ENCODE measurements at places on chromosomes 12 and 14.

DNA sequence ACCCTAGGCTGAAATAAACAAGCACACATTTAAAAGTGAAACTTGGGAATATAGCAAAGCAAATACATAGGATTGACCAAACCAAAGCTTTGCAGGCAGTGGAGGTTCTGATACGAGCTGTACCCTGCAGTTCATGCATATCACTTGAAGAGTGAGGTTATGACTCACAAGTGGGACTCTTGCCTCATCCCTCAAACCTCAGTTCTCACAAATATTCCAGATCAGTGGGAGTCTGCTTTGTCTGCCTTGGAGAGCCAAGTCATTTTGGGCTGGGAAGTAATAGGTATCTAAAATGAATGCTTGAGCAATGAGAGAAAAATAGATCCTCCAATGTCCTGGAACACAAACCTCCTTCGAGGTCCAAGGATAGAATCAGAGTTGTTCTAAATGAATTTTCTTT, 116.4 kb downstream of the LRIG3 start:
- DNase-seq = peak; percentile 51

DNA sequence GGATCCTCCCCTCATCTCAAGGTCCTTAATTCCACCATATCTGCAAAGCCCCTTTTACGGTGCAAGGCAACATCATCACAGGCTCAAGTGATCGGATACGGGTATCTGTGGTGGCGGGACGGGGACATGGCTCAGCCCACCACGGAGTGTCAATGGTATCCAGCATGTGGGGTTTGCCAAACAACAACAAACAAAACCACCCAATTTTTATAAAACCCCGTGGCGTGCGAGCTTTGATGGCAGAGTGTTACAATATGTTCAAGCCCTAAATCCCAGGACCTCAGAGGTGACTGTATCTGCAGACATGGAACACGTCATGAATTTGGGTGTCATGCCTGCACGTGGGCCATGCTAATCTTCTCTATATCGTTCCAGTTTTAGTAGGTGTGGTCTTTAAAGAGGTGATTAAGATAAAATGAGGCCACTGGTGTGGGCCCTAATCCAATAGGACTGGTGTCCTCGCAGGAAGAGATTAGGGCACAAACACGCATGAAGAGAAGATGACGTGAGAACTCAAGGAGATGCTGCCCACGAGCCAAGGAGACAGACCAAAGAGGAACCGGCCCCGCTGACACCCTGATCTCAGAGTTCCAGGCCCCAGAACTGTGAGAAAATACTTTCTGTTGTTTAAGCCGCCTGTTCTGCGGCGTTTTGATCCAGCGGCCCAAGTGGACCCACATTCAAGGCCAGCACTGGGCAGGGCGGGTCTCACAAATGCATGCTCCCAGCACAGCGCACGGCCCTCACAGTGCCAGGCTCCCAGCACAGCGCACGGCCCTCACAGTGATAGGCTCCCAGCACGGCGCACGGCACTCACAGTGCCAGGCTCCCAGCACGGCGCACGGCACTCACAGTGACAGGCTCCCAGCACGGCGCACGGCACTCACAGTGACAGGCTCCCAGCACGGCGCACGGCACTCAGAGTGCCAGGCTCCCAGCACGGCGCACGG, 6.7 kb upstream of the GOLGA3 start:
- DNase-seq = no peak

GRCh38 chr12:58365087-58365390, 423.7 kb downstream of the ATP23 start:
- no peak for DNase-seq

GRCh38 chr12:87315-87714, 20.7 kb downstream of the IQSEC3 start:
- no peak for DNase-seq

DNA sequence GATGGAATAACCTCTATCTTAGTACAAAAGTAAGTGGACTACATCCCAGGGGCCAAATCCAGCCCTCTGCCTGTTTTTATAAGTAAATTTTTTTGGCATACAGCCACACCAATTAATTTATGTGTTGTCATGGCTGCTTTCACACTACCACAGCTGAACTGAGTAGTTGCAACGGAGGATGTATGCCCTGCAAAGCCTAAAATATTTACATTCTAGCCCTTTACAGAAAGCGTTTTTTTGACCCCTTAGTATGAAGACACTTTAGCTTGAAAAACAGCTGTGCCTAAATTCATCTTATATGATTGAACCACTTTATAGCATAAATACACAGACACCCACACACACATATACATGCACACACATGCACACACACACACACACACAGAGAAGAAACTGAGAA, 501.6 kb downstream of the EGLN3 start:
- no peak for DNase-seq

- DNase-seq = no peak
Measured at GRCh38 chr12:66688846-66689439, 10.1 kb upstream of the GRIP1 start.

DNA sequence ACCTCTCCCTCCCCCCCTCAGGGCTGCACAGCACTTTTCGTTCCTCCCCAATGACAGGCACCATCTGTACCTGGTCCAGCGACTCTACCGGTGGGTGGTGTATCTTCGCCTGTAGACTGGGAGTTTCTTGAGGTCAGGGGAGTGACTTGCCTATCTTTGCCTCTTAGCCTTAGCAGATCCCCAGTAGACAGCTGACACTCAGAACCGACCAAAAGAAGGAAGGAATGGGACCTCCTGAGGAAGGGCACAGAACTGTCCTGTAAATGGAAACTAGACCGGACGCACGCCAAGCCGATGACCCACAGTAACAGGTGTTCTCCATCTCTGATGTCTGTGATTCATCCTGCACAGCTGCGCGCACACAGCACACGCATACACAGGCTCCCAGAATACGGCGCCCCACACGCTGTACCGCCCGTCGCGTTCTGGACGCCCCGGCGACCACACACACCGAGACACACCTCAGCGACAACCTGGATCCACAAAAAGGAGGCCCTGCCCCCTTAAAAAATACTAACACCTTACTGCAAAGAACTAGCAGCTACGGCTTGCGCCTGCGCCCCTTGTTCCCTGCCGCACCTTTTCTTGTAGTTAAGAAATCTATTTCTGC, 673 bp upstream of the TTC9 start:
- DNase-seq = no peak

GRCh38 chr14:76954394-76955190, 73.9 kb downstream of the IRF2BPL start:
- no peak for DNase-seq

GRCh38 chr14:50055461-50056228, 60.7 kb downstream of the VCPKMT start:
- DNase-seq = no peak

- DNase-seq = no peak
Measured at GRCh38 chr12:54017027-54017788, 8.4 kb downstream of the HOXC8 start.

- DNase-seq = no peak
Measured at GRCh38 chr12:96383371-96383770, 16.9 kb downstream of the CDK17 start.

DNA sequence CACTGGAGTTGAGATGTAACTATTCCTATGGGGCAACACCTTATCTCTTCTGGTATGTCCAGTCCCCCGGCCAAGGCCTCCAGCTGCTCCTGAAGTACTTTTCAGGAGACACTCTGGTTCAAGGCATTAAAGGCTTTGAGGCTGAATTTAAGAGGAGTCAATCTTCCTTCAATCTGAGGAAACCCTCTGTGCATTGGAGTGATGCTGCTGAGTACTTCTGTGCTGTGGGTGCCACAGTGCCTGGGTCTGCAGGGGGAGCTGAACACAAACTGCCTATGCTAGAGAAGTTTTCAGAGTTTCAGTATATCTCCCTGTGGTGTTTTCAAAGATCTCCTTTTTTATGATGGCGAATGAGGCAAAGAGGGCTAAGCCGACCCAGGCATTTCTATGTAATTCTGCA, 179.2 kb upstream of the OR4E1 start:
- DNase-seq = no peak

DNA sequence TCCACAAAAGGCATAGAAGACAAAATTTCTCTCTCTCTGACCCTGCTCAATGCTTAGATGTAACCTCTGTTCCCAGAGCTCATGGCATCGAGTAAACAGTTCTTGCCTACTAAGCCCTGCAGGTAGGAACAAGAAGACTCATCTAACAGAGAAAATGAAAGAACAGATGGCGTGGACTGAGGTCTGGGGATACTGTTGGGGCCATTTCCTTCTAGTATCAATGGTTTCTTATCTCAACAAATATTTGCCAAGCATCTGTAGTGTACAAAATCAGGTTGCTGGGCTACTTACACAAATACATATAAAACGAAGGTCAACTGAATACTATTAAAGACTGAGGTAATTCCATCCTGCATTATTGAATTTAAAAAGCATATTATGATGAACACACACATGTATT, 93.3 kb downstream of the RIMBP2 start:
- DNase-seq = no peak

DNA sequence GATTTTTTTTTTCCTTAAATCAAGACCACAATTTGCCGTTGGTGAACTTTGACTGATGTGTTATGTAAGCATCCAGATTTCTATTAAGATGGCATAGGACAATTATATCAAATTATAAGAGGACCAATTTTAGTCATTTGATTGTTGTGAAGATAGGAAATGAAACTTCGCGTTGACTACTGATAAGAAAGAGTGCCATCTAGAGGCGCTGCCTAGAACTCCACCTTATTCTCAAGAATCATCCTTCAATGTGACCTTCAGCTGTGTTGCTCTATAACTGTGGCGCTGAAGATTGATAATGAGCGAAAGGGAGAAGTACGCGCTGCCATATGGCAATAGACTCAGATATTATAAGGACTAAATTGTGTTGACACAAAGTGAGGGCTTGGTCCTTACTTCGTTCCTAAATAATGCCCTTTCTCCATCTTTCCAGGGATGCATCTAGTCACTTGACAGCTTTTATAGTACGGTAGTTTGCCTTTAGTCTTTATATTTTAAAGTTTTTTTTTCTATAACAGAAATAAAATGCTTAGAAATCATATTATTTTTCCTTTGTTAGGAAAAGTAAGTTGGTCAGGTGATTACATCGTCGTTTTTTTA, 350.8 kb upstream of the STXBP6 start:
- peak; percentile 3 for DNase-seq

DNA sequence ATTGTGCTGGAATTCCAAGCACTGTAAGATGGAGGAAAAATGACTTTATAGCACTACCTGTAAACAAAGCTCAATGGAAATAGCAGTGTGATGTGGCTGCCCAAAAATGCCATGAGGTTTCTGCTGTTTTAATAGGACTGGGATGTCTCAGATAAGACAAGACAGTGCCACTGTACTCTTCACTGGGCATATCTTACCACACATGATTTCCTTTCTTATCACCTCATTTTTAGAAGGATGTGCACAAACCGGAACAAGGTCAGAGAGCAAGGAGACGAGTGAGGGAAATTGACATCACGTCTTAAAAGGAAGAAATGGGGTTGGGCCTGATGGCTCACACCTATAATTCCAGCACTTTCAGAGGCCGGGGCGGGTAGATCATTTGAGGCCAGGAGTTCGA, 38.4 kb upstream of the FGD4 start:
- no peak for DNase-seq
